EL (cell line): ENCODE measurements at places on chromosomes 4 and X.

DNA sequence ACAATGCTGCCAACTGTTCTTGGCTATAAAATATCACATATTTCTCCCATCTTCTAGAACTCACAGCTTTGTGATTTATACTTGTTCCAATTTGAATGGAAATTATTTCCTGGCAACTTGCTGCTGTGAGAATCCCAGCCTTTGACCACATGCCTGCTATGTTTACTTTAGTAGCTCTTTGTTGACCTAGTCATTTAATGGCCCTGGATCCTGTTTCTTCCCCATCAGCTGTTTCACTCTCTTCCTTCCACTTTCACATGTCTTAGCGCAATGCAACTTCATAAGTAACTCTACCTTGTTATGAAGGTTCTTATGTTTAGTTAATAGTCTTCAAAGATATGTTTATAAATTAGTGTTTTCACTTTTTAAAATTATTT is 1973.6 kb upstream of the AGA start:
- DNase-seq: no peak

- no peak for DNase-seq
Observed at GRCh38 chr4:177155454-177155853, 154.2 kb upstream of the NEIL3 start.

DNA sequence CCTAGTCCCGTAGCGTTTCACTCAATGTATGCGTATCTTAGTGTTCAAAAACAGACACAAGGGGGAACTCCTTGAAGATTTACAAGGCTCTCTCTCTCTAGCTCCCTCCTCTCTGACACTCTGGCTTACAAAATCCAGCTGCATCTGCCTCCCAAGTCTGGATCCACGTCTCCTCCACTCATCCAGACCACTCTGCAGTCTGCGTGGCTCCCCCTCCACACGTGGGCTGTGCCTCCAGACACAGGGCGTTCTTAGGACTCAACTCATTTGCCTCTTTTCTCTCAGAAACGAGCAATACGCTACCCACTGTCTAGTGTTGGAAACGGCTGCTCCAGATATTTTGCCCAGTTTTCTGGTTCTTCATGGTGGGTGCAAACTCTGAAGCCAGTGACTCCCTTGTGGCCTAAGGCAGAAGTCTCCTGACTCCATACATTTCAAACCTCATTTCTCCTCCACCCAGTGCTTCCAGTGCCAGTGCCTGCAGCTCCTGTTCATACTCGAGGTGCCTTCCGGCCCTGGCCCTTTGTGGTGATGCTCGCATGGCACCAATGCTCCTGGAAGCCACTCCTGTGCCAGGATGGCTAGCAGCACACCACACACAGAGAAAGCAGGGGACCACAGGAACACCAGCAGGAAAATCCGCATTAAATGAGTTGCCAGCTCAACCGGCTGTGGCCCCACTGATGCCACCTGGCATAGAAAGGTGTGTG is 24.1 kb downstream of the NAT8L start:
- no peak for DNase-seq

GRCh38 chrX:49058794-49059193 is at the start of gene CCDC120:
Gene CCDC120, plus strand, starts transcription at chrX:49058999. Its CDS starts 3,043 bp downstream, at chrX:49062042.
- no peak for DNase-seq

DNA sequence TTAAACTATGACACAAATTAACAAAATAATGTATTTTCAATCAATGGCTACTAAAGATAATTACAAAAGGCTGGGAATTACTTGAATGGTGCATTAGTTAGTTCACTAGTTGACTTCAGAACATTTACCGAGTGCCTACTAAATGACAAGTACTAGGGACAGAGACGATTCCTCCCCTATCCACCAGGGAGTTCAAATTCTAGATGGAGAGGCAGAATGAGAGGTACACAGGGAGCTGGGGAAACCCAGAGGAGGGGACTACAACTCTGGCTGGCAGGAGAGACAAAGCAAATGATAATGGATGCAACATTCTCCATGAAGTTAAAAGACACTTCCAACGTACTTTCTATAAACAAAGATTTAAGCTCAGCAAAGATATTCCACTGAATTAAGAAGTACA is 43.1 kb upstream of the MCF2 start:
- DNase-seq: no peak

DNA sequence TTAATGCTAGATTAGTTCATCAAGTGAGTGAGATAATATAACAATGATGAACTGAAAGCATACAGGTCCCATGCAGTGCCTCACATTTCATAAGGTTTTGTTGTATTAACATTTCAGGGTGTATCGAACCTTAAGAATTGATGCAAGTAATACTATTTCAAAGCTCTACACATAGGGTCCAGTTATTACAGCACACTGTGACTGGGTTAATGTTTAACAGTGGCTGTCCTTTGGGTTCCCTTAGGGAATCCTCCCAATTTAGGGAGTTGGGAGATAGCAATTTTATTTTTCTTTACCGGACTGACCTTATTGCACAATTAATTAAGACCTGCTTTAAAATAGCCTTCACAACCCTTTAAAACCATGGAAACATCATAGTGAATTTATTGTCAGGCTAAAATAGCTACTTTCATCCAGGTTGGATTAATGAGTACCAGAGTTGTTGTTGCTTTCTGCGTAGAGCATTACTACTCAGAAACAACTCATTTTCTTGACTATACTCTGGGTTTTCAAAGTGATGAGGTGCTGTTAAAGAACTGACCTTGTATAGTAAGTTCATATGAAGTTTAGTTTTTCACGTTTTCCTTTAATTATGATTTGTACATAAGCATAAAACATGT is 134.4 kb downstream of the AKAP4 start:
- DNase-seq: no peak

GRCh38 chrX:152632445-152633097 is 5.1 kb upstream of the GABRQ start:
- peak; percentile 32 for DNase-seq

DNA sequence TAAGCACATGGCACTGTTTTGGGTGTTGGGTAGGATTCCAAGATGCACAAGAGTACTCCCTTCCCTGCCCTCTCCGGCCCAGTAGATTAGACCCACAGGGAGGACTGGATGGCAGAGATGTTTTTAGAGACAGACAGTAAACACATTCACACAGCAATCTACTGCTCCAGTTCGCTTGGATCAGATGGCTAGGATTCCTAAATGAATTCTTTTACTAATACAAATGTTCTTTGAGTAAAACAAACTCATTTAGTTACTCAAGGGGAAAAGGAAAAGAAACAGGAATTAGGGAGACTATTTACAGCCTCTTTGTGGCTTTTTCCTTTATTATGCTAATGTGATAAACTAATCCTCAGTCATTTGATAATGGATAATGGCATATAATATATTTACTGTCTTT is 5.9 kb downstream of the SNX25 start:
- DNase-seq: no peak
